Coronary artery (tissue), 2 donors: ENCODE measurements at places on chromosomes 7 and 10.

GRCh38 chr10:33291053-33291592 lies 43.3 kb downstream of the NRP1 start:
- no peak for DNase-seq

GRCh38 chr10:95815701-95816240 lies 59.8 kb downstream of the ENTPD1 start:
- no peak for DNase-seq

GRCh38 chr7:8511855-8512254 lies 78.4 kb downstream of the NXPH1 start:
- DNase-seq, result no peak

DNA sequence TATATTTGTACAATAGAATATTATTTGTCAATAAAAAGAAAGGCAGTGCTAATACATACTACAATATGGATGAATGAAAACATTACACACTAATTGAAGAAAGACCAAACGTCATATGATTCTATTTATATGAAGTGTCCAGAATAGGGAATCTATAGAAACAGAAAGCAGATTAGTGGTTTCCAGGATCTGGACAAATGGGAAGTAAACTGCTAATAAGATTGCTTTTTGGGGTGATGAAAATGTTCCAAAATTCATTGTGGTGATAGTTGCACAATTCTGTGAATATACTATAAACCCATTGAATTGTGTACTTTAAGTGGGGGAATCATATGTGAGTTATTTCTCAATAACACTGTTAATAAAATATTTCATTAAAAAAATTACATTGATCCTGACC lies 78.2 kb upstream of the IFRD1 start:
- DNase-seq, result no peak

DNA sequence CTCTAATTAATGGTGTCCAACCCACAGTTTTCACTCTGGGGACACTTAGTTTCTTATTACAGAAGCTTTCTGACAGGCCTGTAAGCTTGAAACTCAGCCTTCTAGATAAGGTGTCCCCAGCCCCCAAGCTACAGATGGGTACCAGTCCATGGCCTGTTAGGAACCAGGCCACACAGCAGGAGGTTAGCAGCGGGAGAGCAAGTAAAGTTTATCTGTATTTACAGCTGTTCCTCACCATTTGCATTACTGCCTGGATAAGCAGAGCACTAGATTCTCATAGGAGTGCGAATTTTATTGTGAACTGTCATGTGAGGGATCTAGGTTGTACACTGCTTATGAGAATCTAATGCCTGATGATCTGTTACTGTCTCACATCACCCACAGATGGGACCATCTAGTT lies 93.7 kb downstream of the TMEM26 start:
- no peak for DNase-seq
